ENCODE measurements at places on chromosomes 11 and 22.

DNA sequence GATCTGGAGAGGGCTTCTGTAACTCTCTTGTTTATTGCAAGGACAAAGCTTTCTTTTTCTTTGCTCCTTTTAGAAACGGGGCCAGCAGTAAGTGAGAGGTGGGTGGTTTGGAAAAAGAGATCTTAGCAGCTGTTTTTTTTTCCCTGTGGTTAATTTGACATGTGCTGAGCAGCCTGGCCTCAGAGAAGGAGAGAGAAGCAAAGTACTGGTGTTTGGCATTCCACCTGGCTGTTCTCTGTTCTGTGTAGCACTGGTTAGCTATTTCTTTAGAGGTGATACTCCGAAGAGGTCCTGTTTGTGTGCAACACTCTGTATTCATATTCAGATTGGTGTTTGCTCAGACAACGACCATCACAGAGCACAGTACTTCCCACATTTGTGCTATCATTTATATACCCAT, 80.8 kb upstream of the SORL1-AS1 start:
- DNase-seq, result no peak

DNA sequence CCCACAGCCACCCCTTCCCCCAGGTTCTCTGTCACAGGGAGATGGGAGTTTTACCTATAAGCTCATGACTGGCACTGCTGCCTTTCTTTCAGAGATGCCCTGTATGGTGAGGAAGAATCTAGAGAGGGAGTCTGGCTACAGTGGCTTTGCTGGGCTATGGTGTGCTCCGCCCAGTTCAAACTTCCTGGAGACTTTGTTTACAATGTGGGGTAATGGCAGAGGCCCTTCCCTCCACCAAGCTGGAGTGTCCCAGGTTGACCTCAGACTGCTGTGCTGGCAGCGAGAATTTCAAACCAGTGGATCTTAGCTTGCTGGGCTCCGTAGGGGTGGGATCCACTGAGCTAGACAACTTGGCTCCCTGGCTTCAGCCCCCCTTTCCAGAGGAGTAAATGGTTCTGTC, 143.5 kb downstream of the MSANTD4 start:
- DNase-seq, result no peak

GRCh38 chr22:47142427-47143046, 380.1 kb downstream of the TBC1D22A start:
- no peak for DNase-seq

DNA sequence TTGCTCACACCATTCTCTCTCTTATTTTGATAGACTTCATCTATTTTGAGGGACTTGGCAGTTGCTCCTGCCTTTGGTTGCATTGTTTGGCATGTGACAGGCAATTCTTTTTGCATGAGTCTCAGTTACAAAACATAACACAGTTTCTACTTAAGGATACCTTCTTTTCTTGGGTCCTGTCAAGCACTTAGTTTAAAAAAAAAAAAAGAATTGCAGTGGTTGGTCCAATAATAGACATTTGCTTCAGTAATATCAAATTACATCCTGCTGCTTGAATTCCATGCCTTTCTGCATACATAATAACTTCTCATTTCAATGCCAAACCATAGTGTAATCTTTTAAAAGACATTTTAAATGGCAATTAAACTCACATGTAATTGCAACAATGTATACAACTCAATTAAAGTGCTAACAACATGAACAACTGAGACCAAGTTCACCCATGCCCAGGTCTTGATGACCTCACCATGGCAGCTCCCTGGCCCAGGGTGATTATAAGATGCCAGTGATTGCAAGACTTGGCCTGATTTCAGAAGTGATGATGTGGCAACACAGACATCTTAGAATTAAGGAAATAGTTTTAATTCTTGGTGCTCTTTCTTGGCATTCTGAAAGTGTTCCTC, 32.2 kb upstream of the PLET1 start:
- peak; percentile 71 for DNase-seq

- no peak for DNase-seq
Observed at GRCh38 chr11:47940904-47941649, 39.3 kb upstream of the PTPRJ start.

DNA sequence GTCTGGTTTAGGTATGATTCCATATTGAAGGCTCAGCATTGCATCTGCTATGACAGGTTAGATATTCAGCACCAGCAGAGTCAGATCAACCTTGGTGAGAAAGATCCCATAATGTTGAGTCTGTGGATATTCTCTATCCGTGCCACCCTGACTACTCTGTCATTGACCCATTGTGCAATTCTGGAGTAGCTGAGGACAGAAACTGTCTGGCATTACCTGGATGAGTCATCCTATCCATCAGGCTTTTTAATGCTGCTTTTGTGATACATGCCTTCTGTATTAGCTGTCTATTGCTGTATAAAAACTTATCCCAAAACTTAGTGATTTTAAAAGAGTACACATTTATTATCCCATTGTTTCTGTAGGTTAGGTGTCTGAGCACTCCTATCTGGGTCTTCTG, 189.1 kb upstream of the FAT3 start:
- DNase-seq, result no peak

DNA sequence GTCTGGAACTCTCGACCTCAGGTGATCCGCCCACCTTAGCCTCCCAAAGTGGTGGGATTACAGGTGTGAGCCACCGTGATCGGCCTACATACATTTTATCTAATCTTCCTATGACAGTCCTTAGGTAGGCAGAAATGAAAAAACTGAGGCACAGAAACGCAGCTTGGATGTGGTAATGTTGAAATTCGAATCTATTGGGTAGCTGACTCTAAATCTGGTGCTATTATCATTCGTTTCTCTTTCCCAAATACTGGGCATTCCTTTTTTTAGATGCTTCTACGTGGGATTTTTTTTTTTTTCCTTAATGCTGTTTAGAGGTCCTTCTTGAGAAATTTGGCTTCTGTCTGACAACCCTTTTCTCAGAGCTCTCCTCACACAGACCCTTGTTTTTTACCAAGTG, 41.5 kb downstream of the FCHSD2 start:
- no peak for DNase-seq

DNA sequence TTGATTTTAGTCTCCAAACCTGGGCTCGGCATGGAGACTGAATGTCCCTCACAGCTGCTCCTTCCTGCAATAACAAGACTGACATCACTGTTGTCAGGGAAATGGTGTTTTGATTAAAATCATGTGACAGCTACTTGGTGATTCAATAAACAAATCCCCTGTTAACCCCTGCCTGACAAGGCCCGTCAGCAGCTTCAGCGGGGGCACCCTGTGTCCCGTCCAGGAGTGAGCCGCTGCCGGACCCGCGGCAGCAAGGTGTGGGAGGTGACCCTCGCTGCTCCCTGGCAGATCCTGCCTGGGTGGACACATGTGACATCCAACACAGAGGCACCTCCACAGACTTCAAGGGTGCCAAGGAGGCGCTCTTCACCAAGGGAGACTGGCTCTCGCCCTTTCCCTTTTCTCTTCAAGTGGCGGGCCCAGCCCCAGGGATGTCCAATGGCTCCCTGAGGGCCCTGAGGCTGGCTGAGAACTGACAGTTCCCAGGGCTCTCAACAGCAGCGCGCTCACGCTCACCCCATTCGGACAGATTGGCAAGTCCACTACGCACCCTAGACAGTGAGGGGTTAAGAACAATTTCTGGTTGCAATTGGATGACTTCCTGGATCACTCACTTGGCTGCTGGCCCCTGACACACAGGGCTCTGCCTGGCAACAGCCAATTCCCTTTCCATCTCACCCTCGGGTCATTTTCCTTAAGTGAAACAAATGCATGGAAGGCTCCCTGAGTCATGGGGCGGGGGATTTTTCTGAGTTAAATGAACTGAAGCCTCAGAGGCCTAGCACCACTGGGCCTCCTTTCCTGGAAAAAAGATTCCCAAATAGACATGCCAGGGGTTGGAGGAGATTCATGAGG, 30.7 kb downstream of the PPP2R1B start:
- DNase-seq, result no peak

GRCh38 chr11:100776212-100776896, 89.3 kb downstream of the ARHGAP42 start:
- DNase-seq, result no peak

DNA sequence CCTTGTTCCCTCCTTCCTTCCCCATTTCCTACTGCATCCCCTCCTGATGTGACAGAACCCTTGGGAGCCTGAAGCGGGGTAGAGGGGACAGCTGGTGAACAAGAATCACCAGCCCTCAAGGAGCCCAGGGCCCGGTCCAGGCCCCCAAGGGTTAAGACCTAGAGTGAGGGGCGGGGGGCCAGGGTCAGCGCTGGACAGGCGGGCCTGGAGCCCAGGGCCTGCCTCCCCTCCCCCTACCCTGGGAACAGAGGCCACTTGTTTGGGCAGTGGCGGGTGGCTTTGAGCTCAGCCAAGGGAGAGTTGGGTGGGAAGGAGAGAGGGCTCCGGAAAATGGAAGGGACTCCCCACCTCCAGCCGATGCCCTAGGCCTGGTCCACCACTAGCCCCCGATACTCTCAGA, 2.1 kb downstream of the ARAP1 start:
- no peak for DNase-seq

DNA sequence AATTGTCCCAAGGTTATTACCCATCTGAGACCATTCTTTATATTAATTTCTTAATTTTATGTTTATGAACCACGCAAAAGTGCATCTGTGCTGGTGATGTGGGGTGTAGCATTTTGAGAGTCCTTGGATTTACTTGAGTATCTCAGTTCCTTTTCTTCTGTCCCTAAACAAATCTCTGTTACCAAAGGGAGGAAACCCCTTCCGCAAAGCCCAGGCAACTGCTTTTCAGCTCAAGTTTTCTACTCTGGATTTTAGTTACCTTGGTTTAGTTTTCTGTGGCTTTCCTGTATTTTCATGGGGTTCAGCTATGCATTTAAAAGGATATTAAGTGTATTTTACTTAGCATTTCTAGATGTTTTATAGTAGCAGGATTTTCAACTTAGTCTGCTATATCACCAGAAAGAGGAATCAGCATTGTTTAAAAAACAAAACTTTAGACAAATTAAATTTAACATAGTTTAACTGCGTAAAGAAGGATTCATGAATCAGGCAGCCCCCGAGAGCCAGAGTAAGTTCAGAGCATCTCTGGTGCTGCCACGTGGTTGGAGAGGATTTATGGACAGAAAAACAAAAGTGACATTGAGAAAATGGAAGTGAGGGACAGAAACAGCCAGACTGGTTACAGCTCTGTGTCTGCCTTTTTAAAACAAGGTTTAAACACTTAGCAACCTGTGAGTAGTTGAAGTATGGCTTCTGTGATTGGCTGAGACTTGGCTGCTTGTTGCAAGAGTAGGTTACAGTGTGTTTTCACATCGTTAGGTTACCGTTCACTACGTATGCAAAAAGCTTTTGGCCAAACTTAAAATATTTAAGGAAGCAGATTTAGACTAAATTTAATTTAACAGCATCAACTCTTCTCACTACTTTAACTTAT, 9.6 kb downstream of the ADM start:
- DNase-seq, result peak; percentile 72

DNA sequence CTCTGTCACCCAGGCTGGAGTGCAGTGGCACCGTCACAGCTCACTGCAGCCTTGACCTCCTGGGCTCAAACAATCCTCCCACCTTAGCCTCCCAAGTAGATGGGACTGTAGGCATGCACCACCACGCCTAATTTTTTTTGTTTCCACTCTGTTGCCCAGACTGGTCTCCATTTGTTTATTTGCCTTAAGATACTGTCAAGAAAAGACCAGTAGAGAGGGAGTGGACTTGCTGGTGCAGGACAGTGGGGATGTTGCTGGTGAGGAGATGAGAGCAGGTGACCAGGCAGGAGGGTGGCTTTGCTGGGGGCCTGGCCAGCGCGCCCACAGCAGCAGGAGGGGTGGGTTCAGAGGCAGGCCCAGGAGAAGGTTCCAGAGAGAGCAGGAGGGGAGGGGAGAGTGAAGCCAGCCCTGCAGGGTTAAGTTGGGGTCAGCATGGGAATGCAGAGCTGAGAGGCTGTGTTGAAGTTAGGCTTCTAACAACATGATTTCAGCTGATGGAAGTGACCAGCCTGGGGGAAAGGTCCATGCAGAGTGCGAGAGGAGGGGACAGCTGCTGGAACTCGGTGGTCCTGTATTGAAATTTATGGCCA, 35.8 kb downstream of the NADSYN1 start:
- DNase-seq, result no peak

GRCh38 chr11:62934496-62934785, 13.3 kb upstream of the CHRM1 start:
- DNase-seq, result no peak

- DNase-seq, result no peak
Observed at GRCh38 chr11:117601006-117601708, 195.9 kb downstream of the DSCAML1 start.

DNA sequence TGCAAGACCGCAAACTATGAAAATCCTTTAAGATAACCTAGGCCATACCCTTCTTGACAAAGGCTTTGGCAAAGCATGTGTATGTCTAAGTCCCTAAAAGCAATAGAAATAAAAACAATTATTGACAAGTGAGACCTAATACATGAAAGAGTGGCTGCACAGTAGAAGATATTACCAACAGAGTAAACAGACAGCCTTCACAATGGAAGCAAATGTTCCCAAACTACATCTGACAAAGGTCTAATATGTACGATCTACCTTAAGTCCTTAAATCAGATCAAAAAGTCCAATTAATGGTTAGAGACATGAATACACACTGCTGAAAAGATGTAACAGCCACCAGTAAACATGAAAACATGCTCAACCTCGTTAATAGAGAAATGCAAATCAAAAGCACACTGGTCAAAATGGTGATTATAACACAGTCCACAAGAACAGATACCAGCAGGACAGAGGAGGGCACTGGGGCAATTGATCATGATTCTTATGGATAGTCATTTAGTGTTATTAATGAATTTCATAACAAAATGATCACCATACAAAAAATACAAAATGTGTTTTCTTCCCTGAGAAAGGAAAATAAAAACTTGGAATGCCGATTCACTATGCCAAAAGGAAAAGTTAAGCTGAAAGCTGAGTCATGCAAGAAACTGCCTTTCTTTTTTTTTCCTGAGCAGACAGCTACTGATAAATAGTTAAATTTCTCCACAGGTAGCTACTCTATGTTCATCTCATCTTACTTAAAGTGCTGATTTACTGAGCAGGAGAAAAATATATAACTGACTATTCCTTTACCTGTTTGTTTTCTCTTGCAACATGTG, 102.6 kb upstream of the VPREB1 start:
- no peak for DNase-seq

- DNase-seq, result peak; percentile 84
Observed at GRCh38 chr11:62444236-62444833, 25.5 kb downstream of the SCGB1A1 start.

DNA sequence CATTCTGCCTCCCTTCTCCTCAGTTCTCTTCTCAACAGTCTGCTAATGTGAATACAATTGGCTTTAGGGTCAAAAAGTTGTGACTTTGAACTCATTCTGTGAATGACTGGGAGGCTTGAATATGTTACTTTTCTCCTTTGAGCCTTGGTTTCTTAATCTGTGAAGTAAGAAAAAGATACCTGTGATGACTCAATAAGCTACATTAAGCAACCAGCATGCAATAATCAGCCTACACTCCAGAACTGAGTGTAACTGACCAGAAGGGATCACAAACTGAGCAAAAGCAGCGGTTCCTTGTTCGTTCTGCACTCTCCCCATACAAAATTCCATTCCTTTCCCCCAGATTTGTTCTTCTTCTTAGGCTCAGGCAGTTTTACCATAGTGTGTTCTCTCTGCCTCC, 23.4 kb downstream of the ZNF202 start:
- DNase-seq, result no peak

Data from hematopoietic multipotent progenitor cell treated with erythropoietin and hydrocortisone succinate and interleukin-3 and kit ligand, for 4 days (in vitro differentiated cells).